ENCODE measurements at places on chromosomes 6 and 20.

DNA sequence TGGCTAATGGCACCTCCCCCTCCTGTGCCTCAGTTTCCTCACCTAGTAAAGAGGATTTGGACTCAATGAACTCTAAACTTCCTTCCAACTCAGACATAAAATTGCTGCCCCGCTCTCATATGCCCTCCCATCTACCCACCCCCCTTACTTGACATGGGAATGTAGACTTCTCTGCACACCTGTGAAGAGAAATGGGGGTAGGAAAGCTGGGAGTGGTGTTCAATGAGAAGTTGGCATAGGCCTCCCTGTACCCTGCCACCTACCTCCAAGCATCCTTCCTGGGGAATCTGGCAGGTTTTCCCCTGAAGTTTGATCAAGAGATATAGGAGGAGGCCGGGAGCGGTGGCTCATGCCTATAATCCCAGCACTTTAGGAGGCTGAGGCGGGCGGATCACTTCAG is 3.9 kb upstream of the POU5F1 start:
- DNase-seq: no peak

- DNase-seq: no peak
Observed at GRCh38 chr6:159788276-159788675, 1.1 kb downstream of the TCP1 start.

GRCh38 chr6:157714153-157714490 is 108.9 kb upstream of the SNX9 start:
- DNase-seq: no peak

DNA sequence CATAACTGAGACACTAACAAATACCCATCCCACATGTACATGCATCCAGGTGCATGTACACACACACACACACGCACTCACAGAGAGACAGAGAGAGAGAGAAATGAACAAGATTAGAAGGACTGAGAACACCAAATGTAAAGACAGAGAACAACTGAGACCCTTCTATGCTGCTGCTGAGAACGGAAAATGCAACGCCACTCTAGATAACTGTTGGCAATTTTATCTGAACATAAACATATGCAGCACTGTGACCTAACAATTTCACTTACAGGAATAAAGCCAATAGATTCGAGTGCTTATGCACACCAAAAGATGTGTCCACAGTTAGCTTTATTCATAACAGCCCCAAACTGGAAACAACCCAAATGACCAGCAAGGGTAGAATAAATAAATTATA is 103.8 kb upstream of the LY86 start:
- DNase-seq: no peak

DNA sequence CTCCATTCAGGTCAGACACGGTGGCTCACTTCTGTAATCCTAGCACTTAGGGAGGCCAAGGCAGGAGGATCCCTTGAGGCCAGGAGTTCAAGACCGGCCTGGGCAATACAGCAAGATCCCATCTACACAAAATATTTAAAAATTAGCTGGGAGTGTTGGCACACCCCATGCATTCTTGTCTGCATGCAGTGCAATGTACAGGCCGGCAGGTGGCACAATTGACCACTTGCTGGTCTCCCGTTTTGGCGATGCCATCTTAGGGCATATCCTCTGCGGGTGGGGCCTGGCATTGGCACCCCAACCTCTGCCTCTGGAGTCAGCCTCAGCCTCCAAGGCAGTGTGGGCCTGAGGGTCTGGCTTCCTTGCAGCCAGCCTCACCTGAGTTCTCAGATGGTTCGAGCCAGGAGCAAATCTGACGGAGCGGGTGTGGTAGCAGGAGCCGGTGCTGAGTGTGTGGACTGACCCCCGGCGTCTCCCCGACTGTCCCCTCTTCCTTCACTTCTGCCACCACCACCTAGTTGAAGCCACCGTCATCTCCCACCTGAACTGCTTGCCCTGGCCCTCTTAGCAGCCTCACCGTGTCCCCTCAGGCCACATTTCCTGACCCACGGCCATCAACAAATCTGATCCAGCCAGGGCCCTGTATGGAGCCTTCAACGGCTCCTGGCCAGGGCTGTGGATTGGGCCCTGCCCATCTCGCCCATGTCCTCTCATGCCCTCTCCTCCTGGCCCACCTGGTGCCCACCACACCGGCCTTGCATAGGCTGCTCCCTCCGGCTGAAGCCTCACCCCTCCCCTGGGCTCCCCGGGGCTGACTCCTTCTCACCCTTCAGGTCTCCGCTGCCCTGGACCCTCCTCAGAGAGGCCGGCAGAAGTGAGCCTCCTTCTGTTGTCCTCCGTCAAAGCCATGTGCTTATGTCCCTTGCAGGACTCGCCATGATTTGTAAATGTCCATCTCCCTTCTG is 44.0 kb downstream of the EFCAB8 start:
- no peak for DNase-seq

DNA sequence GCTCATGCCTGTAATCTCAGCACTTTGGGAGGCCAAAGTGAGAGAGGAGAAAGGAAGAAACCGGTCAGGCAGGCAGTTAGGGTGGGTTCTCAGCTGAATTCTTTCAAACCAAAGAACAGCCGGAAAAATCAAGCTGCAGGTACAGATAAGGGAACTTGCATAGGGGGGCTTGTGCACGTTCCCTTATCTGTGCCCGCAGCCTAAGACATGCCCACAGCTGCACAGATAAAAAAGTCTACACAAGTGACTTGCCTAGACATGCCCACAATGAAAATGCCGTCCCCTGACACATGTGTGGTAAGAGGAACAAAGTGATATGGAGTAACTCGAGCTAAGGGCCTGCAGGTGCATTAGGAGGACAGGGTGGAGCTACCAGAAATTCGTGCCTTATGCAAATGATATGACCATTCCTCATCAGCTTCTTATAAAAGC is 175.8 kb upstream of the SALL4 start:
- DNase-seq: no peak

DNA sequence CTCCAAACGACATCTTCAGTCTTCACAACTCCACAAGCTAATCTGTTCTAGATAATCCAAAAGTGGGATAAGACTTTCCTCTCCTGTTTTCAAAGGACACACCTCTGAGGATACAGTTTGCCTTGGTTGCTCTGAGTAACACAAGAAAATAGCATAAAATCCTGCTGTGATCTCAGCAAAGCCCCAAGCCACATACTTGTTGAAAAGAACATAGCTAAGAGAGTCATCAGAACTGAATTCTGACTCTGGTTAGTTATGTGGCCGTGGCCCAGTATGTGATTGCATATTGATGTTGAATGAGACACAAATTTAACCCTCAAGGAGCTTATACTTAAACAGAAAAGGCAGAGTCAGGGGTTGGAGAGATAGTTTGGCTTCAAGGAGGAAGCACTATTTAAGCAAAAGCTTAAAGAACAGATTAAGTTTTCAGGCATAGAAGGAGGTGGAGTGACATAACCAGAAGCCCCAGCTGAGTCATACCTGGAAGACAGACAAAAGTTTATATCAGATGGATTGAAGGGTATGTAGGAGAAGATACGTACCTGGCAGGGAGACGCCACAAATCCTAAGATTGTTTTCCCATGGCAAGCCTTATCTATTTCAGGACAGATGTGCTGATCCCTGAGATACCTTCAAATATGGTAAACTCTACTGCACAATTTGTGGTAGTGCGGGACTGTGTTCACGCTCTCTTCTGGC is 41.2 kb downstream of the OPN5 start:
- no peak for DNase-seq

Measured in GF-D8 (cell line).